ENCODE measurements at places on chromosomes 5 and 9.

- DNase-seq: no peak
Observed at GRCh38 chr5:124797665-124798087, 51.2 kb upstream of the ZNF608 start.

DNA sequence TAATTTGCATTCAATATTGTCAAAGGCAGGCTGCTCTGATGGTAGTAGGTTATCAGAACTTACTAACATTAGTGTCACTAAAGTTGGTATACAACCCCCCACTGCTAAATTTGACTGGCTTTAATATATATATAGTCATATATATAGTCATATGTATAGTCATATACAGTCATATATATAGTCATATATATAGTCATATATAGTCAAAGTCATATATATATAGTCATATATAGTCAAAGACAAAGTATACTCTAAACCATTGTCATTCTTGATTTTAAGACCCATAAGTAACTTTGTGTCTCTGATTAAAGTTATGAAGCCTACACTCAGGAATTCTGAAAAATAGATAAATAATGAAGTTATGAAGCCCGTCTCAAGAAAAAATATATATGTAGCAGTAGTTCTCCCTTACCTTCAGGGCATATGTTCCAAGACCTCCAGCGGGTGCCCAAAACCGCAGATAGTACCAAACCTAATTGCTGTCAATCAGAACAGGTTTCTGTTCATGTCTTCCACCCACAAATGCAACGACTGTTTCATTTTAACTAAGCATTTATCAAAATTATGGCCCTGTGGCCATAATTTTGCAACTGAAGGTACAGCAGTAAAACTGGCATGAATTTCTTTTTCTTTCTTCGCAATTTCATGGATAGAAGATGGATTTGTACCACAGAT lies 40.1 kb downstream of the TRPM6 start:
- no peak for DNase-seq

DNA sequence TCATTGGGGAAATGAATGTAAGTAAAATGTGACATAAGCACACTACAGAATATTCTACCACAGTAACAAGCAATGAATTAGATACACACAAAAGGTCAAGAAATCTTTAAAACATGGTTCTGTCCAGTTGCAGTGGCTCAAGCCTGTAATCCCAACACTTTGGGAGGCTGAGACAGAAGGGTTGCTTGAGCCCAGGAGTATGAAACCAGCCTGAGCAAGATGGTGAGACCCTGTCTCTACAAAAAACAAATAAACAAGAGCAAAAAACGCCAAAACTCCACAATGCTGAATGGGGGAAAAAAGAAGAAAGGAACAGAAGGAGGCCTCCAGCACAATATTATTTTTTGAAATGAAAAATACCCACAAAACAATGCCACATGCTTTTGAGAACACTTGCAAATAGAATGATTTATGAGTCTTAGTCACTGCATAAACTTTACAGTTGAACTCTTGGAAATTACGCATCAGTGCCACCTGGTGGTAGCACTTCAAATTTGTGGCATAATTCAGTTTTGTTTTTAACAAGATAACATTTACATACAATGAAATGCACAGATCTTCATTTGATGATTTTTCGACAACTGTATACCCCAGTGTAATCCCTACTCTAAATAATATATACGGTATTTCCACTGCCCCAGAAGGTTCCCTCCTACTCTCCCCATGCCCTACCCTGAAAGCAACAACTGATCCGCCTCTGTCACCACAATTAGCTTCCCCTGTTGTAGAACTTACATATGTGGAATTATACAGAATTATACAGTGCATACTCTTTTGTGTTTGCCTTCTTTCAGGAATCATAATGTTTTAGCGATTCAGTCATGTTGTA lies 14.4 kb upstream of the SPINK4 start:
- peak; percentile 3 for DNase-seq

- DNase-seq: no peak
Observed at GRCh38 chr5:89069591-89069990, 186.6 kb upstream of the MEF2C start.

- no peak for DNase-seq
Observed at GRCh38 chr9:107489144-107489673, 360 bp downstream of the KLF4 start.

- DNase-seq: peak; percentile 98
Observed at GRCh38 chr9:89310475-89311345, at the start of gene CKS2. TSS of gene CKS2 (plus strand) at chr9:89311195. CDS start at chr9:89311293, 98 bp downstream.

DNA sequence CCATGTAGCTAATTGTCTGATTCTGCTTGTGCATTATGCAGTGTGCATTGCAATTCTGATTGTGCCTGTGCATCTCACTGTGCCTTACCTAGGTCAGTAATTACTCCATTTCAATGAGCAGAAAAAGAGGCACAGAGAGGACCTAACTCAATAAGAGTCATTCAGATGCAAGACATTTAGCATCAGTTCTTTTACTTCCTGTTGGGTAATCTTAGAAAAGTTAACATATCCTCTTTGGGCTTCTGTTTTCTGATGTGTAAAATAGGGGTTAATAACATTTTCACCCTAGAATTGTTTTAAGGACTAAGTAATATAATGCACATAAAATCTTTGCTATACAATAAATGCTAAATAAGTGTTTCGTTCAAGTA lies 7.0 kb upstream of the DCTN4 start:
- no peak for DNase-seq

- no peak for DNase-seq
Observed at GRCh38 chr5:13692172-13692571, 252.3 kb downstream of the DNAH5 start.

GRCh38 chr5:76403766-76404222 lies 709 bp downstream of the IQGAP2 start:
- DNase-seq: no peak

GRCh38 chr9:109098960-109099308 lies 20.8 kb downstream of the TMEM245 start:
- no peak for DNase-seq

GRCh38 chr9:136564379-136564988 lies 18.6 kb upstream of the NOTCH1 start:
- no peak for DNase-seq

- DNase-seq: no peak
Observed at GRCh38 chr9:136358016-136358415, 5.5 kb downstream of the DNLZ start.

DNA sequence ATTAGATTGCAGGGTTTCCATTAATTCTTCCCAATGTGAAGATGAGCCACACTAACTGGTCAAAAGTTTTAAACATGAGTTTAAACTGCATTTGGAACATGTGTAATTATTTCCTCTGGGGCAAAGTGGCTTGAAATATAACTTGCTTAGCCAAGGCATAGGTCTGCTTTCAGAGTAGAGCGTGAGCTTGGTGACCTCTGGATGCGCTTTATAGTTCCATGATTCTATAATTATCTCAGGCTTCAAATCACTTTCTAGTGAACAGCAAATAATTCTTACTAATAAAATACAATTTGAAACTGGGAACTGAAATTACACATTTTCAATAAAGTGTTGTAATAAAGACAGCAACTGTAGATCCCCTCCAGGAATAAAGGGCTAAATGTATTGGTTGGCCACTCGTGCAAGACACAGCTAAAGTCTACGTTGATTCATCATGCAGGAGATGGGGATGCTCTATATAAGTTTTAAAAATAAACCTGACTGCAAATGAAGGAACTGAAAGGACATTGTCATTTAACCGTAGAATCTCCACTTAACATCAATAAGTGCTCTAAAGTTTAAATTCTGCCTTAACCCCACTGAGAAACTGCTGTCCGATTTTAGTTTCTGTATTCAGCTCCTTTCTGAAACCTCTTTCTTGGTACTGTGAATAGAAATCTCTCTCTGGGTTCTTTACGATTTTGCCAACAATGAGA lies 460.0 kb downstream of the PSAT1 start:
- no peak for DNase-seq

DNA sequence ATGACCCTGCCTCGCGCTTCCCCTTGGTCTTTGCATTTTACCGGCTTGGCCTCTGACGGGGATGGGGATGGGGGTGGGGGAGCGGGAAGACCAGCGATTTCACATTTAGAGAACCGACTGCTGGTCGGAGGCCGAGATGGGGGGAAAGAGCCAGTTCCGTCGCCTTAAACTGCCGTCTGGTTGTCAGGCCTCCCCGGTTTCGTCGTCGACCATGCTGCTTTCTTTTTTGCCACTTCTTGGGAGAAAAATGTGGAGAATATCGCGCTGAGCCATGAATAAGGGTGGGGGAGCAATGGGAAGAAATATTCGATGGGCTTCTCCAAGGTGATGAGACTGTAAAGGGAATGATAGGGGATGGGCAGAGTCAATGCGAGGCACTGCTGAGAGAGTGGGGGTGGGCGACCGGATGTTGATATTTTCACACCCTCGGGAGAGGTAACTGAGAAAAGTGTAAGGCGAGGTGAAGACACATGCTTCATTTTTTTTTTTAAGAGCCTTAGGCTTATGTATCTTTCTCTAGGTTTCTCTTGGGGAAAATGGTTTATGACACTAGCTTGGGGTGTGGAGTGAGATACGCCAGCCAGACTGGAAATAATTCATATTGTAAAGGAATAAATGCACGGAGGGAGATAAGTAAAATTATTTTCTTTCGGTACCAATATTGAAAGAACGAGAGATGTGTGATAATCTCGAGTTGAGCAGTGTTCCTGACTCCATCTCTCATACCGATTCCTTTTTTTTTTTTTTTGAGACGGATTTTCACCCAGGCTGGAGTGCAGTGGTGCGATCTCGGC lies 1.1 kb downstream of the KIF2A start:
- peak; percentile 33 for DNase-seq

- no peak for DNase-seq
Observed at GRCh38 chr9:89144238-89144637, 34.4 kb downstream of the SHC3 start.

GRCh38 chr9:91489361-91489899 lies 65.8 kb upstream of the NFIL3 start:
- DNase-seq: no peak

- DNase-seq: no peak
Observed at GRCh38 chr9:68546596-68547390, 6.1 kb upstream of the TMEM252 start.

DNA sequence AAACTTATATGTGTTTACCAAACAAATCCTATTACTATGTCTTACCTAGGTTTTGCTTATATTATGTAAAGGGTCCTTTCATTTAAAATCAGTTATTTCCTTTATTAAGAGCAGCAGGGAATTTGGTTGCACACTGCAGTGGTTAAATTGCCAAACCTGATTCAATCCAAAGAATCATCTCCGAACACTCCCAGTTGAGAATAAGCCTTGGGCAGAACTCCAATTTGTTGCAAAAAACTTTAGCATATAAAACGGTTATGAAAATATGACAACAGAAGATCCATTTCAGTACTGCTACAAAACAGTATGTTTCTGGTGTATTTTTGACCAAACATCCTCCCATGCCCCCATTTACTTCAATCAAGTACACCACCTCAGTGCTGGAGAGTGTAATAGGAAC lies 587.0 kb upstream of the GRAMD2B start:
- DNase-seq: no peak
